ENCODE measurements at places on chromosomes 11 and 22.
A peak's percentile ranks its signal among the peaks of the same experiment; 100 is the strongest.

- peak; percentile 79 for DNase-seq
Observed at GRCh38 chr11:72642884-72643522, 31.2 kb downstream of the PDE2A start.

GRCh38 chr11:115585361-115586024 is 81.3 kb upstream of the CADM1 start:
- DNase-seq, result no peak

GRCh38 chr11:57648801-57649735 is 644 bp downstream of the YPEL4 start:
- no peak for DNase-seq

- DNase-seq, result peak; percentile 63
Observed at GRCh38 chr22:37244114-37244921, at the start of gene RAC2. TSS of gene RAC2 (minus strand) at chr22:37244269. CDS start at chr22:37244148, 121 bp downstream.

- DNase-seq, result peak; percentile 88
Observed at GRCh38 chr22:24951942-24952836, at the start of gene KIAA1671. TSS of gene KIAA1671 (plus strand) at chr22:24952716. CDS start at chr22:25028000, 75,284 bp downstream.

- DNase-seq, result no peak
Observed at GRCh38 chr11:61682093-61682732, 2.0 kb downstream of the DAGLA start.

DNA sequence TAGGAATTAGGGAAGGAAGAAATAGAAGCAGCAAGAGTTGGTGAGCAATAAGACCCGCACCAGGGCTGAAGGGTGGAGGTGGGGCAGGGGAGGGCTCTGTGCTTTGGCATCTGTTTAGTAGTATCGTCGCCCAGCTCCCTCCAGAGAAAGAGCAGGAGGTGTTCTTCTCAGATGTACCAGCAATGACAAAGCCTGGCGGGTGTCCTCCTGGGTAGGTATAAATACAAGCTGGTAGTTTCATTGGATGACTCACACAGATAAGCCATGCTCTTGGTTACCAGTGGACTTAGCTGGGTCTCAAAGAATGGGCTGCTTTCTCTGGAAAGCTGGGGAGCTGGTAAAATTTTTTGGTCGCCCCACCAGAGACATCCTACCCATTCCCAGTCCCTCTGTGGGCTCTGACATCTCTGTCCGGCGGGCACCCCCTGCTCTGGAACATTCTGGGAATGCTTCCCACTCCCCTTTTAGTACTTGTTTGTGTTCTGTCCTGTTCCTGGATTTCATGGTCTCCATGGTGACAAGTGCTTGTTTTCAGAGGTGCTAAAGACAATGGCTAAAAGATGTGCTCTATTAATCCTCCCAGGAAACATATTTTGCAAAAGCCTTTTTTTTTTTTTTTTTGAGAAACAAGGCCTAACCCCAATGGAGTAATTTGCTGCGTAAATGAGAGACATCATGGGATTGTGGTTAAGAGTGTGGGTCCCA is 15.4 kb upstream of the TUBA8 start:
- DNase-seq, result no peak

DNA sequence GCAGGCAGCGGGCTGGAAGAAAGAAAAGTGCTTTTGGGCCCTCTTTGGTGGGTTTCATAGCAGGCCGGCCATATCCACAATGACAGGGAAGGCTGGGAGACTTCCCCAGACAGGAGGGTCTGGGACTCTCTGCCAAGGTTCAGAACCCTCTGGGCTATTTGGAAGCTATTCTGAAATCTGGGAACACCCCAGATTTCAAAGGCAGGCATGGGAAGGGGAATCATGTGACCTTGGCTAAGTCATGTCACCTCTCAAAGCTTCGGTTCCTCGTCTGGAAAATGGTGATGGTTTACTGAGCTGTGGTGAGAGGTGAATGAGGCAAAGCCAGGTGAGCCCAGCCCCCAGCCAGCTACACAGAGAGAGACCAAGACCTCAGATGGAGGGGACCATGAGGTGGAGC is 4.6 kb downstream of the CASTOR1 start:
- DNase-seq, result no peak

DNA sequence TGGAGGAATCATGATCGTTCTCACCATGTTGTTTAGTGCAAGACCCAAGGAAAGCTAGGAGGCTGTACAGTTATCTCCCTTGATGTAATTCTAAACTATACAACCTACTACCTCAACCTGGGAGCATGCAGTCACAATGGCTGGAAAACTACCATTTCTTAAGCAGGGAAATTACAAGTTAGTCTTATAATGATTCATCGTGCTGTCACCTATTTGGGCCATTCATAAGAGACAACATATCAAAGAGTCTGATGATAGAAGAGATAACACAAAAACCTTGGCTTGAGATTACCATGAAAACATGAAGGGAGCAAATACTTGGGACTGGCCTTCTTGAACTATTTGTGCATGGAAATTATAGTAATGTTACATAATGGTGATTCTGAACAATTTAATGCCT is 30.5 kb upstream of the BLID start:
- peak; percentile 55 for DNase-seq

DNA sequence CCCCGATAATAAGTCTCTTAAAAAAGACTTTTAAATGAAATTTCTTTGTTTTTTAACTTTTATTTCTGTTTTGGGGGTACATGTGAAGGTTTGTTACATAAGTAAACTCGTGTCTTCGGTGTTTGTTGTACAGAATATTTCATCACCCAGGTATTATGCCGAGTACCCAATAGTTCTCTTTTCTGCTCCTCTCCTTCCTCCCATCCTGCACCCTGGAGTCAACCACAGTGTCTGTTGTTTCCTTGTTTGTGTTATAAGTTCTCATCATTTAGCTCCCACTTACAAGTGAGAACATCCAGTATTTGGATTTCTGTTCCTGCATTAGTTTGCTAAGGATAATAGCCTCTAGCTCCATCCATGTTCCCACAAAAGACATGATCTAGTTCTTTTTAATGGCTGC is 1.6 kb upstream of the GSTP1 start:
- DNase-seq, result no peak

- DNase-seq, result no peak
Observed at GRCh38 chr11:77035039-77035438, 841 bp downstream of the B3GNT6 start.

GRCh38 chr11:68440224-68440623 is 20.3 kb upstream of the PPP6R3 start:
- no peak for DNase-seq

DNA sequence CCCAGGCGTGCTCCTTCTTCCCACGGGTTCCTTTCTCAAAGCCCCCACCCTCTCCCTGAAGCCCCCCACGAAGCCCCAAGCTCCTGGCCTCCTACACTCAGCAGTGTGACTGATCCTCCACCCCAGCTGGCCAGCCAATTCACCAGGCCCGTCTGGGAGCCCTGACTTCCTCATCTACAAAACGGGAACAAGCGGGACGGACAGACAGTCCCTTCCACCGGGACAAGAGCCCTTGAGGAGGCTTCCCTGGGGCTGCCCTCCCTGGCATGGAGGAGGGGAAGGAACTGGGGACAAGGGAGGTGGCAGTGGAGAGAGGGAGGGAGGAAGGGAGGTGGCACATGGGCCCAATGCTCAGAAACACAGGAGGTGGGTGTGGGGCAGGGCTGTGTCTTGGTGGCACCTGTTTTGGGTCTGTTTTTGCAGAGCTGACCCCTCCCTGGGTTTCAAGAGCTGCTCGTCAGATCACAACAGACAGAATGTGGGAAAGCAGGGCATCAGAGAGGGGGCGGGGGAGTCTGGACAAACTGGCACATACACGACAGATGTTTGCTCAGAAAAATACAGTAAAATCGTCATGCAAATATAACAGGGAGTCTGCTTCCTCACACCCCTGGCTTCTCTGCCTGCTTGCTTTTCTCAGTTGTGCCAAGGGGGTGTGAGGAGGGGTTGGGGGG is 56.8 kb downstream of the ELFN2 start:
- no peak for DNase-seq

DNA sequence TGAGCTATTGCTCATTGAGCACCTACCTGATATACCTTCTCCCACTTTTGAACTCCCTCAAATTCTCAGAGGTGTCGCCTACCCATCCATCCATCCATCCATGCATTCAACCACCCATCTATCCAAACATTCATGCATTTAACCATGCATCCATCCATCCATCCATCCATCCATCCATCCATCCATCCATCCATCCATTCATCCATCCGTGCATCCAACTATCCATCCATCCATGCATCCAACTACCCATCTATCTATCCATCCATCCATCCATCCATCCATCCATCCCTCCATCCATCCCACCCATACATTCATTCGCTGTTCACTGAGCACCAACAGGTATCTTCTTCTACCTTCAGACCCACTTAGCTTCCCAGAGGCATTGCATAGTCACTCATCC is 342.8 kb downstream of the CTTN start:
- DNase-seq, result no peak

- DNase-seq, result no peak
Observed at GRCh38 chr22:25134451-25134850, 65.2 kb upstream of the CRYBB3 start.

DNA sequence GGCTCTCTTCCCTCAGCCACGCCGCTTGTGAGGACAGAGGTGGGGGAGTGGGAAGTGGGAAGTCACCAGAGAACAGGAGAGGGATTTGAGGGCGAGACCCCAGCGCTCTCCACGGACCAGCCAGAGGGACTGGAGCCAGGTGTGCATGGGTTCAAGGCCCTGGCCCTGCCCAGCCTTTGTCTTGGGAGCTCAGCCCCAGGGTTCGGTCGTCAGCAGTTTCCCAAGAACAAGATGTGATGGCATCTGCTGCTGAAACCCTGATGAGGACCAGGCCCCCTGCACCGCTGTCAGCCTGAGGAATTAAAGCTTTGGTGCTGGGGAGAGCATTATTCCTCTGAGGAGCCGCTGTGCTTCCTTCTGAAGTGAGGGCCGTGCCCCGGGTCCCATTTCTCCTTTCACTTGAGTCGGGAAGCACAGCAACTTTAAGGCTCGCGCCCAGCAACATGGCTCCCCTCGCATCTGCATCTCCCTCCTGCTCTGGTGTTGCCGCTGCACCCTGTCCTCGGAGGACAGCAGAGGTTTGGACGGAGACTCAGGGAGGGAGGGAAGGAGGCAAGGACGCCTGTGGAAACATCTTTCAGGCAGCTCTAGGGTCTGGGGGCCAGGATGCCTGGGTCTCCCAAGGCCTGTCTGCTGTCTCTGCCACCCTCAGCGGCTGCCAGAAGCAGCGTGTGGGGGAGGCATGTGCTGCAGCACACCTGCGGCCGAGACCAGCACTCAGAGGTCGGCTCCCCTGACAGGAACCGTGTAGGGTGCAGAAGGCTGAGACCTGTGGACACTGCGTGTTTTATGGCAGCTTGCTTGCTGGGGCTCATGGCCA is 3.8 kb downstream of the IFITM5 start:
- no peak for DNase-seq

- peak; percentile 72 for DNase-seq
Observed at GRCh38 chr11:66020618-66021357, 5.5 kb downstream of the CATSPER1 start.

GRCh38 chr11:70885281-70886231 is 366.8 kb downstream of the SHANK2 start:
- no peak for DNase-seq

DNA sequence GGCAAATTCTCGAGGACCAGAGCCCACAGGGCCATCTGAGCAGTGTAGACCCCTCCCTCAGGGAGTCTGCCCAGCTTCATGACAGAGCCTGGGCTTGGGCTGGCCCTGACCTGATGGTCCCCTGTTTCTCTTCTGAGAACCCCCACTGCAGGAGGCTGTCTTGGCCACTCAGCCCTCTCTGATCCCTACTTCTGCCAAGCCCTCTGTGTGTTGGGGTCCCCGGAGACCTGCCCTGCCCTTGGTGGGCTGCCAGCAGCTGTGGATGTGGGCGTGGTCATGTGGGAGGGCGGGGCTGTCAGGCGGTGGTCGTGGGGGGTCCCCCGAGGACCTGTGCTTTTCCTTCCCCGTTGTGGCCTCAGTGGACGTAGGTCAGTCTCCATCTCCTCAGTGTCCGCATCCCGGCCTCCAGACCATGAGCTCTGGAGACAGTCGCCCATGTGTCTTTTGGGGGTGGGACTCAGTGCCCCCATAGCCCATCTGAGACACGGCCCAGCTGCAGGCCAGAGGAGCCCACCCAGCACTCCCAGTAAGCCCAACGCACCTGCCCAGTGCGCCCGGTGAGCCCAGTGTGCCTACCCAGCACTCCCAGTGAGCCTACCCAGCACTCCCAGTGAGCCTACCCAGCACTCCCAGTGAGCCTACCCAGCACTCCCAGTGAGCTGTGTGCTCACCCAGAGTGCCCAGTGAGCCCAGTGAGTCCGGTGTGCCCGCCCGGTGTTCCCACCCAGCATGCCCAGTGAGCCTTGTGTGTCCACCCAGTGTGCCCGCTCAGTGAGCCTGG is 409.2 kb downstream of the TBC1D22A start:
- DNase-seq, result no peak

GRCh38 chr11:95999711-96000406 is 76.0 kb upstream of the MTMR2 start:
- no peak for DNase-seq

- no peak for DNase-seq
Observed at GRCh38 chr11:64644647-64645275, 53.7 kb downstream of the SLC22A12 start.

- no peak for DNase-seq
Observed at GRCh38 chr11:126165311-126165720, 46.1 kb downstream of the RPUSD4 start.

- DNase-seq, result no peak
Observed at GRCh38 chr11:75779960-75780359, 11.4 kb downstream of the DGAT2 start.

- no peak for DNase-seq
Observed at GRCh38 chr11:847876-848275, 5.2 kb downstream of the TSPAN4 start.

GRCh38 chr11:80632156-80632555 is 1191.3 kb upstream of the TENM4 start:
- DNase-seq, result no peak

- DNase-seq, result peak; percentile 10
Observed at GRCh38 chr11:59102259-59102765, 4.7 kb upstream of the FAM111B start.

DNA sequence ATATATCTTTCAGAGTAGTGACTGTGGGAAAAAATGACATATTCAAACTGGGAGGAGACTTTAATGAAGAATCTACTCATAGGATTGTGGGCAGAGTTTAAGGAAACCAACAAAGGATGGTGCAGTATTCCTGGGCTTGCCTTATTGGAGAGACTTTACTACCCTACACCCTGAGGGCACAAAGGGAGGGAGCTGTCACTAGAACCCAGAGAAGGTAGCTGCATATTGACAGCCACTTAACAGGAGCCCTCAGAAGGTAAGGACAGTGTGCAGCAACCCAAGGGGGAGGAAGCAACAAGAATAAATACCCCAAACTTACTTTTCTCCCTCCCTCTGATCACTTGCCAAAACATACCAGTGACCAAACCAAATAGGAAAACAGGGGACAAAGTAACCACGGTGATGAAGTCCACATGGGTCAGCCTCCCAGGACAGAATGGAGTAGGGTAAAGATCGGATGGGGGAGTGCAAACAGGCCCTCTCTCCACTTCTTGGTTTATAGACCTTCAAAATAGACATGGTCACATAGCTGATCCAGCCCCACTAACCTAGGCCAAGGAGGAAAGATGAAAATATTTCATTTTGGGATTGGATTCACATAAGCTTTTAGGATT is 121.8 kb upstream of the SESN3 start:
- DNase-seq, result no peak

DNA sequence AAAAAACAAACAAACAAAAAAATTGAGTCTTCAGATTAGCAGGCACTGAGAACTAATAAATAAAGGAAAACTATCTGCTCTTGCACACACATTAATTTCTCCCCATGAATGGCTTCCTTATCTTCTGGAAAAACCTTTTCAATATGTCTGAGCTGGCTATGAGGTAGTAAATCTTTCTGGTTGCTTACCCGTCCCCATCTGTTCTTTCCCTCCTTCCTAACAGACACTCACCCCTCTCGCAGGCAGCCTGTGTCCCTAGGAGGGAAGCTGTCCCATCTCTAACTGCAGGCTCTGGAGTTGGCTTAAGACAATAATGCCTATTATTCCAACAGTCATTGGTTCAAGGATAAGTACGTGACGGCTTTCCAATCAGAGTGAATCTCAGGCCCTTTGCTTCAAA is 8.2 kb upstream of the SCUBE2 start:
- DNase-seq, result no peak

All from RWPE1 (cell line).